GOT3 (cell line): ENCODE measurements at places on chromosomes 12 and 14.

GRCh38 chr12:89948271-89949175, 239.9 kb upstream of the ATP2B1 start:
- DNase-seq: no peak

- DNase-seq: no peak
Observed at GRCh38 chr12:49582201-49582600, 14.3 kb upstream of the MCRS1 start.

- DNase-seq: no peak
Observed at GRCh38 chr14:57345106-57345505, 45.3 kb upstream of the NAA30 start.

DNA sequence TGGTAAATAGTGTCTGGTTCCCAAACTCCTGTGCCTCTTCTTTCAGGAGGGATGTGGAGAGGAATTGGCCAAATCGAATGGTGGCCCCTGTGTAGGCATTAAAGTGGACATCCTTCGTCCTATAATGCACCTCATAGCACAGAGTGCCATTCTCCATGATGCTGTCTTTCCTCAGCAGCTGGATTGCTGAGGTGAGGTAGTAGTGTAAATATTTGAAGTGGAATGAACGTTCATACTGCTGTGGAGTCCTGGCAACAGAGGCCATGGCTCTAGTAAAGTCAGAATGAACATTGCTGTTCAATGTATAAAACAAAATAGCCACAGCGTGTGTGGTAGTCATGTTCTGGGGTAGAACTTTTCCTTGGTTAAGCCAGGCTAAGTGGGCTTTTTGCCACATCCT, 2.7 kb downstream of the ART4 start:
- no peak for DNase-seq

DNA sequence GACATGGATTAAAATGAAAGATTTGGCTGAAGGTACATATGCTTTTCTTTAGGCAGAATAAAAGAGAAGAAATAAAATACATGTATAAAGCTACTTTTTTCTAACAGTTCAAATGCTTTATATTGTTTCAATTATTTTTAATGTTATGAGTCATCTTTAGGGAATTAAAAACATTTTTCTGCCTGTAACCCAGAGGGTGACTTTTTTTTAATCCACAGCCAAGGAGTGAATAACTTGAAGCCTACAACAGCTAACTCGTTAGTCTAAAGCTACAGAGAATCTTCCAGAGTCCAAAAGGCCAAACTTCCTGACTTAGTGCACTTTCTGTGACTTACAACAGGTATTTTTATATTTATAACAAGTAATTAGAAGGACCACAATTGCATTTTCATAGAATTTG, 151.6 kb downstream of the SEC23A start:
- no peak for DNase-seq
